Gastrocnemius medialis (tissue), 4 donors: ENCODE measurements at places on chromosomes 3 and 15.
A peak's percentile ranks its signal among the peaks of the same experiment; 100 is the strongest.

GRCh38 chr15:82571722-82572222, 31.5 kb upstream of the RPS17 start:
- H3K27me3 ChIP-seq: no peaks in the 10 kb centered on the region
- peak overlapping the region; percentile 22 for H3K4me3 ChIP-seq
- no peaks in the 10 kb centered on the region for H3K36me3 ChIP-seq
- H3K4me1 ChIP-seq: no peaks in the 10 kb centered on the region
- no peak overlapping the region for H3K27ac ChIP-seq

GRCh38 chr3:60147249-60147950, 1097.6 kb upstream of the CFAP20DC start:
- H3K36me3 ChIP-seq: no peaks in the 10 kb centered on the region
- no peak overlapping the region for H3K4me3 ChIP-seq
- no peak overlapping the region for H3K27ac ChIP-seq
- no peaks in the 10 kb centered on the region for H3K27me3 ChIP-seq
- DNase-seq: no peak

DNA sequence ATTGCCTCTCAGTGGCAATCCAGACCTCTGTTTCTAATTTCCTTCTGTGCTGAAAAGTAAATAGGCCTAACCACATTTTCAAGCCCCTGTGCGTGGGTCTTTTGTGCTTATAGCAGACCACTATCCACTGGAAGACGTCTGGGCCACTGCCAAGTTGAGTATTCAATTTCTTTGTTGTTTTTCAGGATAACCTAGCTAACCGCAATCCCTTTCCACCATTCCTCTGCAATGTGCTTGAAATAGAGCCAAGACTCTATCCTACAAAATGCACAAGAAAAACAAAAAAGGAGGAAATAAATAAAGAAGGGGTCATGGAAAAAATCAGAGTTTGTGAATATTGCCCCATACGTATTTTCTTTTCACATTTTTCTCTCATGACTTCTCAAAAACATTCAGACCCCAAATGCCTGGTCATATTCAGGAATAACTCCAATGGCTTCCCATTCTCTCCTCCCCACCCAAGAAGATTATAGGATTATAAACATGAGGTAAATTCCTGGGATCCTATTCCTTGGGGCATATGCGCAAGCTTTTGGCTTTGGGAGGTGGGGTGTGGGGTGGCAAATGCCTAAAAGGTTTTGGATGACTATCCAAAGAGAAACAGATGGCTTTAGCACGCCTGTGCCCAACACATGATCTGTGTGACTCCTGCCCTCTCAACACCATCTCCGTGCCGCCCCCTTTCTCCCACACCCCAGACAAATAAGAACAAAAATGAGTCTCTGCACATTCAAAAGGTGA, 217.9 kb upstream of the THBS1 start:
- H3K27me3 ChIP-seq: no peaks in the 10 kb centered on the region
- no peaks in the 10 kb centered on the region for H3K36me3 ChIP-seq
- no peak overlapping the region for H3K4me3 ChIP-seq
- no peak for DNase-seq

DNA sequence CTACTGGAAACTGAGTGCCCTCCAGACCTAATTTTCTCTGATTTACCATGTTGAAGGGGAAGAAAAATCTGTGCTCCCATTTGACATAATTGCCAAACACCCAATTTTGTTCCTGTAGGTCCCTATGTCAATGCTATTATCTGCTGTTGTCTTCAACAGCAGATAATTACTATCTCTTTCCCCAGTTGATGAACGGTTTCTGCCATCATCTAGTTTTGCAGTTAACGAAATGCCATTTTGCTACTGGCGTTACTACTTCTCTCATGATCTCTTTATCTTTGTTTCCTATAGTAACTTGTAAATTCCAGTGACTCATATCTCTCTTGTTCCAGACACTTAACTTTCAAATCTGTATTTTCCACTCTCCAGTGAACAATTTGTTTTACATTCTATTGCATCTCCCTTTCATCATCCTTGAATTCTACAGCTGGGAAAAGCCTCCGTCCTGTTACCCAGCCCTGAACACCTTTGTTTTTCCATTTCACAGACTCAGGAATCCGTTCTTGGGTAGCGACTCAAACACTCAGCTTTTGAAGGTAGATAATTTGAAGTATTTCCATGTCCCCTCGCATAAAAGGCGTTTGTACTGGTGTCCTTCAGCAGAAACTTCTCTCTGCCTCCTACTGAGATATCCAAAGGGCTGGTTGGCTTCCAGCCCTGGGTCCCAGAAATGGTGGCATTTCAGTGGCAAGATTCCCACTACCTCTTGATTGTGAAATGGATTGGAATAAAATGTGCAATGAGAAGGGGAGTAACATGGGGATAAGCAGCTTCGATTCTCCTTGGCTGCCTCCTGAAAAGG, 111.7 kb downstream of the FOXB1 start:
- no peaks in the 10 kb centered on the region for H3K36me3 ChIP-seq
- H3K4me3 ChIP-seq: no peak overlapping the region
- peaks cover 5% of the 10 kb centered on the region for H3K27me3 ChIP-seq
- no peak overlapping the region for H3K27ac ChIP-seq
- H3K4me1 ChIP-seq: no peaks in the 10 kb centered on the region

DNA sequence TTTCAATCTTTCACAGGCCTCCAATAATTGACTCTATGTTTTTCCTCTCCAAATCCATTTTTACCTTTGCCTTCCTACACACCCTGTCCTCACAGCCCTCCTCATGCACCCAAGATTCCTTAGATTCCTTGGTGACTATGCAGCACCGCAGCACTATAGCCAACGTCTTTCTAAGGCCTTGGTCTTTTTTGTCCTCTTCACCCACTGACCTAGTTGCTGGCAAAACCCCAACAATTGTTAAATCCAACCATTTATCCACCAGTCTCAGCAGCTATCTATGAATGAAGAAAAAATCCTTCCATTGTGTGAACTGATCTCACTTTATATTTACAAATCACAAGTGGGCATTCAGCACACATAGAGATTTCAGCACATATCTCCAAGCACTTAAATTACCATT, 203.9 kb downstream of the VGLL3 start:
- no peak overlapping the region for H3K27ac ChIP-seq
- H3K4me3 ChIP-seq: no peak overlapping the region
- no peaks in the 10 kb centered on the region for H3K36me3 ChIP-seq
- no peak for DNase-seq
- no peaks in the 10 kb centered on the region for H3K27me3 ChIP-seq

GRCh38 chr3:156465194-156465593, 89.7 kb downstream of the SSR3 start:
- H3K4me3 ChIP-seq: no peak overlapping the region
- H3K27me3 ChIP-seq: no peaks in the 10 kb centered on the region
- H3K36me3 ChIP-seq: no peaks in the 10 kb centered on the region
- no peak overlapping the region for H3K27ac ChIP-seq
- DNase-seq: no peak

GRCh38 chr3:187125319-187126031, 13.8 kb downstream of the RPL39L start:
- no peaks in the 10 kb centered on the region for H3K4me1 ChIP-seq
- H3K36me3 ChIP-seq: no peaks in the 10 kb centered on the region
- H3K27ac ChIP-seq: no peak overlapping the region
- H3K27me3 ChIP-seq: no peaks in the 10 kb centered on the region
- DNase-seq: no peak
- no peak overlapping the region for H3K4me3 ChIP-seq

DNA sequence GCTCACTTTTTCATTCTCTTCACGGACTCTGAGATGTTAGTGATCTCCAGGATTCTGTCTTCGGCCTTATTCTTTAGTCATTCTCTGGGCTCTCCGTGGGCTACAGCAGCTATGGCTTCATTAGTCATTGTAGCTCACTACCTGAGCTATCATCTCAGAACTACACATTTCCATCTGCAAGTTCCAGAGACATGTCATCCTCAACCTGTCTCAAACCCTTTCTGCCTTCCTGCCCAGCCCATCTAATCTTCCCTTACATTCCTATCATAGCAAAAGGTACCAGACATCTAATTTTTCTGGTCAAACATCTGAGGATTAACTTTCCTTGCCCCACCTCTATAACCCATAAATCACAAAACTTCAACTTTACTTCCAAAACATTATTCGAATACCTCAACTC, 13.2 kb downstream of the TSPAN3 start:
- no peak for DNase-seq
- no peaks in the 10 kb centered on the region for H3K27me3 ChIP-seq
- no peak overlapping the region for H3K27ac ChIP-seq
- H3K4me1 ChIP-seq: peaks cover 58% of the 10 kb centered on the region

DNA sequence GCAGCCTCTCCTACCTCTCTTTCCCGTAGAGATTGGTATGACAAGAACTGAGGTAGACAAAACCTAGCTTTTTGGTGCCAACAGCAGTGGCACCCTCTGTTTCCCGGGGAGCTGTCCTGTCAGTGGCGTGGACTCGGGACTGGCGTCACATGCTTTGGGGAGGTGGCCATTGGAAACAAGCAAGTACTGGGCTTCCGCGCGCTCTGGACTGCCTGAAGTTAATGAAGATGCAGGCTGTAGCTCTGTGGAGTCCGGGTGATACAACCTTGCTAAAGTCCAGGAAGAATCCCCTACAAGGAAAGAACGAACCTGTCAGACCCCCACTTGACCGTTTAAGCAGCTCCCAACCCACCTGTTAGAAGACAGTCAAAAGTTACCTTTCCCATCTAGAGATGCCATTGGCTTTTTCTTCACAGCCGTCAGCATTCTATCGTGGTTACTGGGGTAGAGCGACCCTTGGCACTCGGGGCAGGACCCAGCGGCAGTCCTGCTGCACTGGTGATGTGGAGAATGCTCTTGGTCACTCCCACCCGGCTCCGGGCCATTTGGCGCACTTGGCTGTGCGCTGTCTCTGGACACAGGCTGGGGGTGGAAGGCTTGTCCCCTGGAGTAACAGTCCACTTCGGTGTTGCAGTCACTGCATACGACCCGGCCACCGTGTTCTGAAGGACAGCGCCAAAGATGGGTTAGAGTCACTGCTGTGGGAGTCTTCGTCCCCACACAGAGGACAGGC, 120.5 kb downstream of the LRIG1 start:
- peaks cover 77% of the 10 kb centered on the region for H3K36me3 ChIP-seq
- no peak for DNase-seq
- H3K4me1 ChIP-seq: peaks cover 12% of the 10 kb centered on the region
- no peak overlapping the region for H3K27ac ChIP-seq
- no peak overlapping the region for H3K4me3 ChIP-seq

GRCh38 chr15:59941612-59942011, 62.5 kb upstream of the FOXB1 start:
- H3K36me3 ChIP-seq: no peaks in the 10 kb centered on the region
- no peak overlapping the region for H3K27ac ChIP-seq
- no peak overlapping the region for H3K4me3 ChIP-seq
- H3K4me1 ChIP-seq: no peaks in the 10 kb centered on the region

- H3K27ac ChIP-seq: no peak overlapping the region
- H3K27me3 ChIP-seq: no peaks in the 10 kb centered on the region
- H3K4me3 ChIP-seq: no peak overlapping the region
Measured at GRCh38 chr3:61853912-61854311, 292.5 kb downstream of the PTPRG start.

- peak overlapping the region; percentile 0 for H3K27ac ChIP-seq
- H3K4me1 ChIP-seq: peaks cover 19% of the 10 kb centered on the region
- DNase-seq: peak; percentile 57
Measured at GRCh38 chr3:54932606-54933005, 4.7 kb upstream of the LRTM1 start.

- peak; percentile 71 for DNase-seq
- H3K4me1 ChIP-seq: peaks cover 4% of the 10 kb centered on the region
- H3K27ac ChIP-seq: peak overlapping the region; percentile 52
- H3K4me3 ChIP-seq: no peak overlapping the region
- no peaks in the 10 kb centered on the region for H3K27me3 ChIP-seq
- H3K36me3 ChIP-seq: no peaks in the 10 kb centered on the region
Measured at GRCh38 chr3:125078951-125079674, 23.3 kb upstream of the HEG1 start.

GRCh38 chr3:195812366-195812765, 637 bp upstream of the MUC4 start:
- peaks cover 6% of the 10 kb centered on the region for H3K27me3 ChIP-seq
- no peaks in the 10 kb centered on the region for H3K4me1 ChIP-seq
- no peaks in the 10 kb centered on the region for H3K36me3 ChIP-seq
- DNase-seq: no peak
- no peak overlapping the region for H3K4me3 ChIP-seq

DNA sequence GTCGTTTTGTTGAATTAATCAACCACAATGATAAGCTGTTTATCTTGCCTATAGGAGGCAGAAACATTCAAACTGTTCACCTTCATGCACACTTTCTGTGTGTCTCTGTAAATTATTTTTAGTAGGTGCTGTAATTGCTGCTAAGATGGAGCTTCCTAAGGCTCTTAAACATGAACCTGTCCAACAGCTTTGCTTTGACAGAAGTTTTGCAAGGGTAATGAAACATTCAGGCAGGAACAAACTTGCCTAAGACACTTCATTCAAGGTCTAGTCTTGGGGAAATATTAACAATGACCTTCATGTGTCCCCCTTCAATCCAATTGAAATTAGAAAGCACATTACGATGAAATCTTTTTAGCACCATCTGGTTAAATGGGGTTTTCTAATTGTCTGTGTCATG, 156.1 kb downstream of the DIPK2A start:
- no peaks in the 10 kb centered on the region for H3K27me3 ChIP-seq
- DNase-seq: no peak
- H3K4me1 ChIP-seq: no peaks in the 10 kb centered on the region
- H3K4me3 ChIP-seq: no peak overlapping the region
- no peak overlapping the region for H3K27ac ChIP-seq

GRCh38 chr15:83694015-83694414, 40.1 kb downstream of the ADAMTSL3 start:
- peaks cover 3% of the 10 kb centered on the region for H3K4me1 ChIP-seq
- DNase-seq: no peak
- no peak overlapping the region for H3K4me3 ChIP-seq

DNA sequence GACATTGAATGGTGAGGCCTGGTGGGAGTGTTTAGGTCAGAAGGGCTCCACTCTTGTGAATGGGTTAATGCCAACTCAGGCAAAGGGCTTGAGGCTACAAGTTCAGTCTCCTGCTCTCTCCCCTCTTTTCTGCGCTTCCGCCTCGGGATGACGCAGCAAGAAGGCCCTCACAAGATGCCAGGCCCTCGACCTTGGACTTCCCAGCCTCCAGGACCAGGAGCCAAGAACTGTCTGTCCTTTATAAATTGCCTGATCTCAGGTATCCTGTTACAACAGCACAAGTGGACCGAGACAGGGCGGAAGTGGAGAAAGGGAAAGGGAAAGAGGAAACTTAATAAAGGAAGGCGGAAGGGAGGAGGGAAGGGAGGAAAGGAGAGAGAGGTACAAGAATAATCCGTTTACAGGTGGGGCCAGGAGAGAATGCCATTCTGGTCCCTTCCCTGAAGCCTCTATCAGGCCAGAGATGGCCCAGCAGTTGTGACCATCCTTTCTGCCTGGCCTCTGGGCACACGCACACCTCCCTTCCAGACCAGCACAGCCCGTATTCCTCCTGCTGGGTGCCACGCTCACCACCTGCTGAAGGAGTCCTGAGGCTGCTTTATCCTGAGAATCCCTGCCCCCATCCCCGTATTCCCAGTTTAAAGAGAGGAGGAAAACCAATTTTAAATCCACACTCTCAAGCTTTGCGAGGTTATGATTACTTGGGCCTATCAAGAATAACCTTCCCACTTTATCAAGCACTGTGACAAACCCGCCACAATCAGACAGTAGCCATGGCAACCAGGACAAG, 64.2 kb downstream of the OXNAD1 start:
- H3K4me1 ChIP-seq: peaks cover 8% of the 10 kb centered on the region
- no peaks in the 10 kb centered on the region for H3K27me3 ChIP-seq
- peaks cover 12% of the 10 kb centered on the region for H3K36me3 ChIP-seq
- peak; percentile 65 for DNase-seq
- H3K4me3 ChIP-seq: no peak overlapping the region

GRCh38 chr15:84755736-84756527, 7.5 kb downstream of the ZNF592 start:
- H3K27me3 ChIP-seq: no peaks in the 10 kb centered on the region
- peak overlapping the region; percentile 35 for H3K27ac ChIP-seq
- no peak for DNase-seq
